ENCODE measurements at places on chromosomes 11 and 22.

GRCh38 chr11:122062763-122063162 lies 53.3 kb downstream of the BLID start:
- no peak for DNase-seq

GRCh38 chr11:75594211-75594610 lies 32.2 kb downstream of the SERPINH1 start:
- no peak for DNase-seq

GRCh38 chr22:35846804-35847203 lies 129.1 kb downstream of the APOL5 start:
- DNase-seq = no peak

- DNase-seq = no peak
Measured at GRCh38 chr11:2575591-2576051, 124.2 kb downstream of the KCNQ1OT1 start.

DNA sequence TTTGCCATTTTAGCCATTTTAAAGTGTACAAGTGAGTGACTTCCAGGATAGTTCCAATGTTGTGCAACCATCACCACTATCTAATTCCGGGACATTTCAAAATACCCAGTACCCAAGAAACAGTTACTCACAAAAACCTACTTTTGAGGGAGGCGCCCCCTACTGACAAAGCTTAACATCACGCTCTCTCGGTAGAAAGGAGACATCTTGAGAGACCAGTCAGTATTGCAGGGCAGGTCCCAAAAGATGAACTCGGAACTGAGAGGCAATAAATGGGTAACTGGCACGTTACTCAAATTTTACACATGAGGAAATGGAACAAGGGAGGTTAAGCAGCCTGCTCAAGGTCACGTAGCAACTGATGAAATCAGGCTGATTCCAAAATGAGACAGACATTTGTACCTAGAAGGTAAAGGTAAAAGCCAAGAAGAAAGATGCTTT lies 50.0 kb upstream of the POU2AF1 start:
- DNase-seq = no peak

GRCh38 chr22:40997520-40997919 lies 46.3 kb downstream of the RBX1 start:
- DNase-seq = no peak

DNA sequence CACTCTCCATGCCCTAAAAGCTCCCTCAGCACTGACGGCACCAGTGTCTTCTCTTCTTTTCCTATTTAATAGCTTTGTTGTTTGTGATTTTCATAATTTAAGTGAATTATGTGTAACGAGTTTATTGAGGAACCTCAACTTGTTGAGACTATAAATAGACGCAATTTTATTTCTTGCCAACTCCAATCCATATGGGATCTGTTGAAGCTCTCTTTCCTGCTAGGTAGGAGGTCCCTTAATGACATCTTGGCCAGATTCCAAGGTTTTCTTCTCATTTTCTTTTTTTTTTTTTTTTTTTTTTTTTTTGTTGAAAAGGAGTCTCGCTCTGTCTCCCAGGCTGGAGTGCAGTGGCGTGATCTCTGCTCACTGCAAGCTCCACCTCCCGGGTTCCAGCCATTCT lies 14.2 kb downstream of the RTL6 start:
- no peak for DNase-seq

- no peak for DNase-seq
Measured at GRCh38 chr11:78163828-78164227, 24.4 kb upstream of the ALG8 start.

DNA sequence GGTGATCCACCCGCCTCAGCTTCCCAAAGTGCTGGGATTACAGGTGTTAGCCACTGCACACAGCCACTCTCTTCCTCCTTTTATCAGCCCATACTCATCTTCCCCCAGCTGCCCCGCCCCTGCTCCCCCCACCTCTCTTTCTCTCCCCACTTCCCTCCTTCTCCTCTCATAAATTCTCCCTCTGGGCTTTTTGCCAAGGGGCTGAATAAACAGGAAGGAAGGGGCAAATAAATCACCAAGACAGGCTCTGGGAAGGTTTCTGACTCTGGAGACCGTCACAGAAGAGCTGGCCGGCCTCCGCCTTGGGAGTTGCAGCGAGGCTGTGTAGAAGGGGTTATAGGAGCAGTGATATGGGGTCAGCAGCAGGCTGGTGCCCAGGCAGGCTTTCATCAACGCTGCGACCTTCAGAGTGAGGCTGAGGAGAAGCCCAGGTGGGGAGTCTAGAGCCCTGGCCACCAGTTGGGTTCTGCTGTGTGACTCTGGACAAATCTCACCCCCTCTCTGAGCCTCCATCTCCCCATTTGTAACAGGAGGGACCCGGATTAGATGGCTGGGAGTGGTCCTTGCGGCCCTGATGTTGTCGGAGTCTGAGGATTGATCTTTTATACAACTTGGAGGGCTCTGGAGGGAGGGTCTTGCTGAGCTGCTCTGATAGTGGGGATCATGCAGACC lies 62.6 kb upstream of the RASD2 start:
- no peak for DNase-seq

GRCh38 chr11:59079086-59079485 lies 7.0 kb upstream of the GLYATL1B start:
- no peak for DNase-seq
